ENCODE measurements at places on chromosomes 3 and 15. TPM values are rescaled to one million over a fixed set of nuclear protein-coding genes. Genes with fewer than 3 reads are reported as not detected.

Gene OR5H6
- not detected for total RNA-seq

Gene SGO1
- total RNA-seq, result 5.1 TPM

Gene CYP8B1
- total RNA-seq, result not detected

Gene PLOD2
- 9.9 TPM for total RNA-seq

- DNase-seq, result peak; percentile 55
These were observed 99.8 kb downstream of the NSUN3 start for GRCh38 chr3:94162700-94163099.

DNA sequence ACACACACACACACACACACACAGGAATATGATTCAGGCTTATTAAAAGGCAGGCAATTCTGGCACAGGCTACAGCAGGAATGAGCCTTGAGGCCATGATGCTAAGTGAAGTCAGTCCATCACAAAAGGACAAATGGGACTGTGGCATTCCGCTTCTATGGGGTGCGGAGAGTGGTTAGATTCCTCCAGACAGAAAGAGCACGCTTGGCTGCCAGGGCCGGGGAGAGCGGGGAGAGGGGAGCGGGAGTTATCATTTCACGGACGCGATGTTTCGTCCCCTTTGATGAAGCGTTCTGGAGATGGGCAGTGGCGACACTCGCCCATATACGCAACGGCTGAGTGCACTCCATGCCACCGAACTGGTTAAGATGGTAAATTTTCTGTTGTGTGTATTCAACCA lies 58.5 kb upstream of the FAM174B start:
- DNase-seq, result no peak

GRCh38 chr15:83855956-83856355 lies 202.0 kb downstream of the ADAMTSL3 start:
- no peak for DNase-seq

- peak; percentile 80 for DNase-seq
These were observed 339.7 kb downstream of the MECOM start for GRCh38 chr3:169323578-169324451.
